Osteoblast (primary cell): ENCODE measurements at places on chromosomes 6 and 20. TPM values are rescaled to one million over a fixed set of nuclear protein-coding genes. Genes with fewer than 3 reads are reported as not detected.

- DNase-seq = no peak
These were observed 198.9 kb upstream of the SSTR4 start for GRCh38 chr20:22836211-22836610.

- DNase-seq = no peak
These were observed 60.1 kb upstream of the FRMD1 start for GRCh38 chr6:168139121-168139520.

GRCh38 chr20:61571916-61572711 lies 320.1 kb downstream of the CDH4 start:
- peak; percentile 43 for DNase-seq

GRCh38 chr20:45303586-45304463 lies 2.8 kb upstream of the RBPJL start:
- DNase-seq = peak; percentile 91

- DNase-seq = peak; percentile 23
These were observed 141.1 kb upstream of the RNF24 start for GRCh38 chr20:4156411-4156810.

- no peak for DNase-seq
These were observed 39.6 kb downstream of the JAG1 start for GRCh38 chr20:10634211-10634610.

GRCh38 chr6:96015518-96016333 lies at the start of gene FUT9:
Gene FUT9, plus strand, starts transcription at chr6:96015974. Its CDS starts 187,182 bp downstream, at chr6:96203156.
- DNase-seq = no peak

DNA sequence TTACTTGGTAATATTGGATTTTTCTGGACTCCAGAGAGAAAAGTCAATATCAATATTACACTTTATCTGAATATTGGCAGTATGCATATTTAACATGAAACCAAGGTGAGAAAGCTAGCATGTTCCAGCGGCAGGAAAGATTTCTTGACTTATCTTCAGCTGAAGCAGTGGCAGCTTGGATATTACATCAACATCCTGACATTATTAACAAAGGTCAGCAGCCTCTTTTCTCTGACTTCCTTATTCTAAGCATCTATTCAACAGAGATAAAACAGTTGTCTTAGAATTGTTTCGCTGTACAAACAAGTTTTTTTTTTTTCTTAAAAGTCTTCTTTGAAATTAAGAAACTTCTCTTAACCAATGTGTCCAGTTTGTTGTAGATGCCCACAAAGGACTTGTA lies 11.8 kb downstream of the DCBLD1 start:
- DNase-seq = no peak

GRCh38 chr20:55760586-55760985 lies 244.7 kb downstream of the CBLN4 start:
- no peak for DNase-seq

- DNase-seq = no peak
These were observed 122.6 kb upstream of the MCHR2 start for GRCh38 chr6:100116411-100117194.

- no peak for DNase-seq
These were observed 36.4 kb downstream of the HFE start for GRCh38 chr6:26123675-26123946.

DNA sequence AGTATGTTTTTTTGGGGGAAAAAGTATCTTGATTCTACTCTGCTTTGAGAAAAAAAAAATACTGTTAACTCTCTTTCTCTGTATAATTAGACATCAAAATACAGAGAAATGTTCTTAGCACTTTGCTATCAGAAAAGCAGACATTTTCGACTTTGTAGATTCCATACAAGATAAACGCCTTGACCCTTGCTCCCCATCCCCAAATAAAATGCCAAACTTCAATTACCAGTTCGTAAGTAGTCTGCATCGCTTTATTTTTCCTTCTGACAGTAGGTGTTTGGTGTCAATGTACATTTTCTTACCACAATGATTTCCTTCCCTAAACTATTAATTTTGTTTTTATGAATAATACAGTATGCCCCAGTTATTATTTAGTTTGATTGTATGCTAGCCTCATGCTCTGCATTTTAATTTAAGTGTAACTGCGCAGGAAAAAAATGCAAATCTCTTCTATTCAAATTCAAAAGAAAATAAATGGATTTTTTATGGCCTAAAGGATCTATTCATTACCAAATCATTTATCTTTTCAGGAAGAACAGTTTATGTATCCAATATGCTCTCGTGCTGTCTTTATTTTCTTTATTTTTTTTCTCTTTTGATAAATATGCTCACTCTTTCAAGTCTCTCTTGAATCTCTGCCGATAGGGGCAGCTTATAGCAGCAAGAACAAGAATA lies 84.8 kb upstream of the ZNF217 start:
- no peak for DNase-seq

DNA sequence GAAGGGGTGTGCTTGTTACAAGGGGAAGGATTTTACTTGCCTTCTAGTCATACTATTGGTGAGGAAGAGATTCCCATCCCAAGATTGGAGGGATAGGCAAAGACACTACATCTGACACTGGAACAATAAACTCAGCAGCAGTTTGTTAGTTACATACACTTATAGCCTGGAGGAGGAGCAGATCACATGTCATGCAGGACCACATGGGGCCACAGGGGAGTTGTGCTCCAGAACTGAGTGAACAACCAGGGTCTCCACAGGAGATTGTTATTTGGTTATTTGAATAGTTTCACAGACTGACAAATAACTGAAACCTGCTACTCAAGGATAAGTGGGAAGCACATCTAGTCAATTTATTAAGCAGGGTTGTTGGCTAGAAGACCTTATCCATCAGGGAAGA lies 559.4 kb upstream of the MANEA start:
- no peak for DNase-seq

GRCh38 chr6:131015630-131016263 lies 47.3 kb downstream of the EPB41L2 start:
- peak; percentile 91 for DNase-seq

DNA sequence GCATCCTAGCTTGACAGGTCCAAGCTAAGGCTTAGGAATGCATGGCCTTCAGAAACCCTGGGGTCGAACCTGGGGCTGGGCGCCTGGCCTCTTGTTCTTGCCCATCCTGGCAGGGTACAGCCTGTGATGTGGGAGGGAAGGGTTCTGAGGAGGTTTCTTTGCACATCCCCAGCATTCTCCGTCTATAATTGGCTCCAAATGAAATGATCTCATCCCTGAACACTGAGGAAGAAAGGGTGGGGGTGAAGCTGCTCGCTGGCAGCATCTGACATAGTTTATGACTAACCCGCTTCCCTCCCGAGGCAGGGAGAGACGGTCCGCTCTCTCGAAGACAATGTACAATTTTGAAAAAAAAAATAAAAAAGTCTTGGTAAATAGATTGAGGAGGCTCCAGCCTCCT lies 67.1 kb upstream of the ZNFX1 start:
- DNase-seq = peak; percentile 99

GRCh38 chr6:163260911-163261310 lies 153.6 kb upstream of the QKI start:
- no peak for DNase-seq

DNA sequence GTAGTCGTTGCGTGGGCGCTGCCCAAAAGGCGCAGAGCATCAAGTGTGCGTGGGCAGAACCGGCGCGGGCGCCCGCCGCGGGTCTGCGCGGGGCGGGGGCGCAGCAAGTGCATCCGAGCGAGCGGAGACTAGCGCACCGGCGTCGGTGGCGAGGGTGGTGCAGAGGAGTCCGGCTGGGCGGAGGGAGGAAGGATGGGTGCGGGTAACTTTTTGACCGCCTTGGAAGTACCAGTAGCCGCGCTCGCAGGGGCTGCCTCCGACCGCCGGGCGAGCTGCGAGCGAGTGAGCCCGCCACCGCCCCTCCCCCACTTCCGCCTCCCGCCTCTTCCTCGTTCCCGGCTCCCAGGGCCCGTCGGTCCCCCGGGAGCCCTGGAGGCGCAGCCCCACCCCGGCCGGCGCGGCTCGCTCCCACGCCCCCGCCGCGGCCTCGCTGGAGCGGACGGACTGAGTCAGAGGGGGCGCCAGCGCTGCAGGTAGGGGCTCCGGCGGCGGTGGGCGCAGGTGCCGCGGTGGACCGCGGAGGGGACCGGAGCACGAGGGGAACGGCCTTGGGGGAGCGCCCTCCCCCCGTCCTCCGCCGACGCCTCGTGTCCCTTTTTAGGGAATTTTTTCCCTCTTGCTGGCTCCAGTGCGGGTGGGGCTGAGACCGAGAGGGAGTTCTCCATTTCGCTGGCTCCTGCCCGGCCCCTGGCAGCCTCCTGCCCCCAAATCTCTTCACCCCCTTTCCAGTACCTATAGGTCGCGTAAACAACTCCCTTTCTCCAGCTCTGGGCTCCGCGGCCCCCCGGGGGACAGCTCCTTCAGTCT lies 1.6 kb upstream of the DBNDD2 start:
- DNase-seq = peak; percentile 96

- DNase-seq = peak; percentile 44
These were observed 5.6 kb upstream of the MYT1 start for GRCh38 chr20:64158346-64159285.

GRCh38 chr6:9025228-9025627 lies 589.9 kb upstream of the SLC35B3 start:
- no peak for DNase-seq

GRCh38 chr6:154410619-154411072 lies 54.0 kb upstream of the IPCEF1 start:
- DNase-seq = peak; percentile 94

DNA sequence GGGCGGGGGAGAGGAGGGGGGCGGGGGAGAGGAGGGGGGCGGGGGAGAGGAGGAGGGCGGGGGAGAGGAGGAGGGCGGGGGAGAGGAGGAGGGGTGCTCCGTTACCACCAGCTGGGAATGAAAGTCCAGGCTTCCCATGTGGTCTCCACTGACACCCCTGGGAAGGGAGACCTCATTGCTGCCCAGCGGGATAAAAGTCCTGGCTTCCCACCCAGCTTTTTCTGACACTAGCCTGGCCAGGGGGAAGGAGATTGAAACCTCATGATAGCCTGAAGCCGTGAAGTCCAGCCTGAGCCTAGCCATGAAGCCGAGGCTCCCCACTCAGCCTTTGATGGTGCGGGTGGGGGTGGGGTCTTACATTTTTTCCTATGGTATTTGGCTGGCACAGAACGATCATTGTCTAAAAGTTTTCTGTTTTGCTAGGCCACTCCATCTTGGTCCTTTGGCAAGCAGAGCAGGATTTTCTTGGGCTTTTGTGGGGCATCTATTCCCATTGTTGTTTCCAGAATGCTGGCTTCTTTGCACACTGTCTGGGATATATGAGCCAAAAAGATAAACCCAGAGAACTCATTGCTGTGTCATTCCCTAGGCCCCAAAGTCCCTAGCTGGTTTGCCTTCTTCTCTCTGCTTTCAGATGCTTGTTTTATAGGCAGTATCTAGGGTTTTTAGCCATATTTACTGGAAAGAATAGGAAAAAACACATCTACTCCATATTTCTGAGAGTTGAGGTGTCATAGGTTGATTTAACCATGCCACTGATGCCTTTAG lies 67.9 kb upstream of the RNF24 start:
- DNase-seq = peak; percentile 53

- no peak for DNase-seq
These were observed 16.5 kb downstream of the SNAI1 start for GRCh38 chr20:49999329-49999728.

DNA sequence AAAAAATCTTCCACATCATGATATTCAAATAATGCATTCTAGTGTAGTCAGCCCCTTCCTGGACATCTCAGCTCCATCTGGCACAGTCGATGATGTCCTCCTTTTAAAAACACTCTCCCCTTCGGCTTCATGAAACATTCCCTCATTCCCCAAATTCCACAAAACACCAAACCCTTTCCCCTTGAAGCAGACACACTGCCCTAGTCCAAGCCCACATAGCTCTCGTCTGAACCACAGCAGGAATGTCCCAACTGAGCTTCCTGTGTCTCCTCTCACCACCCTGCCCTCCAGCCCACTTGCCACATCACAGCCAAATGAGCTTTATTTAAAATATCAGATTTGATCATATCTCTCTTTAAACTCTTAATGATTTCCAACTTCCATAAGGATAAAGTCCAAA lies 106.4 kb upstream of the CARMIL1 start:
- DNase-seq = peak; percentile 65

- DNase-seq = no peak
These were observed 32.1 kb downstream of the RIPOR2 start for GRCh38 chr6:24903681-24904080.

DNA sequence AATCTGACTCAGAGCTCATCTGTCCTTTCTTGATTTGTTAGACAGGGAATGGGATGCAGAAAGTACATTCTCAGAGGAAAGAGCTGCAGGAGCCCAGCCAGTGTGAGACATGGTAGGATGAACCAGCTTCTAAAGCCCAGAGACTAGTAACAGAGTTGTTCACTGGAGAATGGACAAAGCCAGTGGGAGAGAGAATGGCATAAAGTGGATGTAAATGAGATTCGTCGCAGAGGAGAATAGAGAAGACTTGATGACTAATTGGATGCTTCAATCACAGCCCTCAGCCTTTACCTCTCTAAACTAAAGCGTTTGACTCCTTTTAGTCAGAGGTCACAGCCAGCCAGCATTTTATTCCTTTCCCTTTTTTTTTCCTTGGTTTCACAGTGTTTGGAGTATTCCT lies 25.5 kb upstream of the L3MBTL3 start:
- no peak for DNase-seq

- DNase-seq = no peak
These were observed 39.2 kb downstream of the MYLIP start for GRCh38 chr6:16168121-16168520.

DNA sequence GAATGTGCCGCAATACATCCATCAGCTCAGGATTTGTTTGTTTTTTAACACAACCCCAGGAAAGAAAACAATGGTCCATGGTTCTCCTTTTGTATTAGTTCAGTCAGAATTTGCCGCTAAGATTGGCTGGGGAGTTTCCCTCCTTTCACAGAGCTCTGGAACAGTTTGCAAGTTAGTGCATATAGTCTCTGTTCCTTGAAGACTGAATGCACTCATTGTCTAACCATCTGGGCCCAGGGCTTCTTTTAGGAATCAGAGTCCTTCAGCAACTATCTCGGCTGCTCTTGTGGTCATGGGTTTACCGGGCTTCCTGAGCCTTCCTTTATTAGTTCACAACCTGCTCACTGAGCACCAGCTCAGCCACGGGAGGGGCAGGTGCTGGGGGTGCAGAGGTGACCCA lies 121.3 kb downstream of the SLC23A2 start:
- no peak for DNase-seq

GRCh38 chr6:123965894-123966293 lies 162.2 kb downstream of the NKAIN2 start:
- DNase-seq = no peak

GRCh38 chr6:120875900-120876299 lies 458.4 kb downstream of the TBC1D32 start:
- DNase-seq = no peak

- DNase-seq = no peak
These were observed 380.3 kb downstream of the CDH26 start for GRCh38 chr20:60338556-60338955.

GRCh38 chr6:122072014-122072647 lies 327.3 kb upstream of the HSF2 start:
- no peak for DNase-seq

Gene PGC
- not detected in 2 replicates for total RNA-seq

Gene GPSM3
- total RNA-seq = 0.88 and 1.1 TPM in 2 replicates

Gene SNX5
- 89.9 and 93.7 TPM in 2 replicates for total RNA-seq

Gene TCP11
- 0.29 and 0.72 TPM in 2 replicates for total RNA-seq

Gene KCNK16
- not detected in 2 replicates for total RNA-seq

Gene NKAIN4
- total RNA-seq = not detected in 2 replicates

Gene TMEM217
- 2.7 and 3.3 TPM in 2 replicates for total RNA-seq

Gene MARCKS
- 535 and 570 TPM in 2 replicates for total RNA-seq

Gene HSPA1B
- 45.7 and 59.7 TPM in 2 replicates for total RNA-seq

Gene ECT2L
- total RNA-seq = under 0.01 TPM in 1 of 2 replicates, not detected in the other

Gene CPXM1
- total RNA-seq = under 0.01 and 0.88 TPM in 2 replicates

Gene TSPO2
- not detected in 2 replicates for total RNA-seq

Gene SLC29A1
- total RNA-seq = 8.0 and 10.0 TPM in 2 replicates
